Renal cortex interstitium (tissue), 15 donors: ENCODE measurements at places on chromosomes 4 and X. TPM values are rescaled to one million over a fixed set of nuclear protein-coding genes. Genes with fewer than 3 reads are reported as not detected.

The DNAJB14 gene
- polyA plus RNA-seq: 39.3 TPM

The COX7B gene
- 353 TPM for polyA plus RNA-seq

DNA sequence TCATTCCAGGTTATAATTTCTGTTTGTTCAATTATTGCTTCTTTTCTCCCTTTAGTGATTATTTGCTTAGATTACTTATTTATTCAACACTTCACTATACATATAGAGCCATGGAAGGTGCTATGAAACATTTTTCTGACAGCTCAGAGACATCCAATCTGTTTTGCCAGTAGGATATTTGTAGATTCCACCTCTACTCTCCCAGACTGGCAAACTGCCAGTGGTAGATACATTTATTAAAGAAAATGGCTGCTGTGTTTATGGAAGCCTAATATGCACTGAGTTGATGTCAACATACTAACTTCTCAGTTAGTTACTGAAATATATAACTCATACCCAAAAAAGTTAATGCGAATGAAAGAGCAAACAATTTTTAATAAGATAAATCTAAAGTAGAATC is 348.6 kb downstream of the TRAM1L1 start:
- DNase-seq: no peak

- no peak for DNase-seq
Measured at GRCh38 chr4:7024336-7024890, 18.8 kb upstream of the TADA2B start.

DNA sequence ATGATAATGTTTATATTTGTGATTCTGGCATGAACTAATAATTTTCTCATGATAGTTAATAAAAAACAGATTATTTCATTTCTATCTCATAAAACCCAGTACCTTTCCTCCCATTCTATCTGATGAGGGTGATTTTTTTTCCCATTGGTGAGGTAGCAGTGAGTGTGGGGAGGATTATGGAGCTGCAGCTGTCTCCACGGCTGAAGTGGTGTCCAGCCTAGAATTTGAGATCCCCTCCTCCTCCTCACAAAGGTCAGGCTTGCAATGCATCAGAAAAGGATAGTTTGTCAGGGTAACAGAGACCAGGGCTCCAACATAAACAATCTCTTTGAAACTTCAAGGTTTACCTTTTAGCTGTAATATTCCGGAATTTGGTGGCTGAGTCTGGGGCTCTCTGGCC is 60.9 kb downstream of the C4orf51 start:
- DNase-seq: no peak
